ENCODE measurements at places on chromosomes 6 and 20.
A peak's percentile ranks its signal among the peaks of the same experiment; 100 is the strongest.

DNA sequence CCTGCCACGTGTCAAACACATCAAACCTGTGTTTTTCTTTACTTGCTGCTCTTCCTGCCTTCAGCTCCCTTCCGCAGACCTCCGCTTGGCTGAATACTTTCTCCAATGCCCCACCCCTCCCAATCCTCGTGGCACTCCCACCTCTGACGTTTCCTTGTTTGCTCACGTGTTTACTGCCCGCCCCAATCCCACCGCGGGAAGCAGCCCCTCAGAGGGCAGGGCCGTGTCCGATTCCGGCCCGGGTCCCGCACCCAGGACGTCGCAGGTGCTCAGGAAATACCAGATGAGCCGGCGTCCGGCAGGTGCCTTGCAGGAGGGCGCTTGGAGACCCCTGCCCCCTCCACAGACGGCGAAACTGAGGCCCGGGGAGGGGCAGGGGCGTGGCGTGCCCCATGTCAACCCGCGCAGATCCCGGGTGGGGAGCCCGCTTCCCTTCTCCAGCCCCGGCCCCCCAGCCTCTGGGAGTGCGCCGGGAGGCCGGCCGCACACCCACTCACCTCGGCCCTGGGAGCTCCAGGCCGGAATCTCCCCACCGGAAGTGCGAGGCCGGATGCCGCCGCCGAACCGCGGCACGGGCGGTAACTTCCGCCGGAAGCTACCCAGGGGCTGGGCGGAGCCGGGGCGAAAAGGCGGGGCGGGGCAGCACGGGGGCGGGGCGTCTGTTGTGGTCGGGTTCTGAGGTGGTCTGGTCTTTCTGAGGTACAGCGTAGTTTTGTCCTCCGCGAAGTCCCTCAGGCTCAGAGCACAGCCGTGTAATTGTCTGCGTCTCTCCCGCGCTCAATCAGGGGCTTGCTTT is 42.3 kb downstream of the ELMO2 start:
- peak; percentile 82 for DNase-seq

- no peak for DNase-seq
Measured at GRCh38 chr20:47699818-47700217, 85.5 kb downstream of the SULF2 start.

DNA sequence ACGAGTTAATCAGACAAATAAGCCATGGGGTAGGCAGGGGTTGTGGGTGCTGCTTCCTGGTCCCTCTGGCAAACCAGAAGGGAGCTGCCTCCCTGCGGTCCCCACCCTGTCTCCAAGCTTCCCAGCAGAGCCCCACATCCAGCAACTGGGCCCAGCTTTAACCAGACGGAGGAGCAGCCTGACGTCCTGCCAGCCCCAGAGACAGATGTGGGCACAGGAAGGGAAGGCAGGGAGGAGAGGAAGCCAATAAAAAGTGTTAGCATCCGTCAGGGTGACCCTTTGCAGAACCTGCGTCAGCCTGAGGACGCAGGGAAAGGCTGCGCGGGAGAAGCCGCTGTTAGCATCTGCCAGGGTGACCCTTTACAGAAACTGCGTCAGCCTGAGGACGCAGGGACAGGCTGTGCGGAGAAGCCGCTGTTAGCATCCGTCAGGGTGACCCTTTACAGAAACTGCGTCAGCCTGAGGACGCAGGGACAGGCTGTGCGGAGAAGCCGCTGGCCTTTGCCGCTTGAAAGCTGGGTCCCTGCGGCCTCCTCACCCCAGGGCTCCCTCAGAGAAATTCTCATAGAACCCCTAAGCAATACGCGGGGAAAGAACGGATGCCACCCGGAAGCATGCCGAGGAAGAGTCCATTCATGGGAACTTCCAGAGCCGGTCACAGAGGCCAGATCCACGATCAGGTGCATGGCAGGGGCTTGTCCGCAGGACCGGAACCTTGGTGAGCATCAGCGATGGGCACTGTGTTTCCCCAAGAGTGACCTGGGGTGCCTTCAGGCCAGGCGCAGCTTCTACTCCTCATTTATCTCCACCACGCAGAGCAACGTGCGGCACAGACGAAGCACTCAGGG is 15.9 kb downstream of the DLL1 start:
- DNase-seq, result no peak

- no peak for DNase-seq
Measured at GRCh38 chr20:14696937-14697336, 359.5 kb upstream of the FLRT3 start.

GRCh38 chr6:82957171-82957867 is 108.3 kb downstream of the UBE3D start:
- DNase-seq, result no peak

DNA sequence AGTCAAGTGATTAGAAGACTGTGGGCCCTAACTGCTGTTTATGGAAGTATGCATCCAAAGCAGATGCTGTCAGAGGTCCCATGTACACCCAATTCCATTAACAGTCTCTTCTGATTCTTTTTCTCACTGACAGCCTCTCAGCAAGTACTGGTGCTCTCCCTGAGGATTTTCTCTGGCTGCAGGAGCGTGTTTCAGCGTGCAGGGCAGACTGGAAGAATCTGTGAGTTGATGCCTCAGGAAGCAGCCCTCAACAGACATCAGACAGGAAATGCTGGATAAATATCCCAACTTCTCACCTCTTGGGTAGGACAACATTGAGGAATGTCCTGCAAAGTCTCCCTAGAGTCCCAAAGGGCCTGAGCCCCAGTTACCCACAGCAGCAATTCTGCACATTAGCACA is 40.8 kb downstream of the ANKEF1 start:
- no peak for DNase-seq

DNA sequence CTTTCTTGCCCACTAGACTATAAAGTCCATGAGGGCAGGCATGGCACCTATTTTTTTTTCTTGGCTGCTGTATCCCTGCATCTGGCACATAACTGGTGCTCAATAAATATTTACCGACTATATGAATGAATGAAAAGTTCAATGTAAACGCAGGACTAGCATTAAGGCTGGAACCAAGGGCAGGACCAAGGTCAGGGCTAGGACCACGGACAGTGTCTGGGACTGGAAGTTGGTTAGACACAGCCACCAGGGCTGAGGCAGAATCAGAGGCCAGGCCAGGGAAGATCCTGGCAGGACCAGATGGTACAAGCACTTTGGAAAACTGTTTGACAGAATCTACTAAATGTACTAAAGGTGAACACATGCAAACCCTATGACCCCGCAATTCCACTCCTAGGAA is 3.7 kb downstream of the TNXB start:
- no peak for DNase-seq

- no peak for DNase-seq
Measured at GRCh38 chr6:54846857-54847674, 495 bp downstream of the FAM83B start.

- no peak for DNase-seq
Measured at GRCh38 chr20:16381444-16381843, 191.8 kb downstream of the KIF16B start.

- DNase-seq, result no peak
Measured at GRCh38 chr20:16821211-16822089, 73.3 kb downstream of the OTOR start.

GRCh38 chr20:36644032-36644705 is 1.8 kb downstream of the SLA2 start:
- peak; percentile 63 for DNase-seq

DNA sequence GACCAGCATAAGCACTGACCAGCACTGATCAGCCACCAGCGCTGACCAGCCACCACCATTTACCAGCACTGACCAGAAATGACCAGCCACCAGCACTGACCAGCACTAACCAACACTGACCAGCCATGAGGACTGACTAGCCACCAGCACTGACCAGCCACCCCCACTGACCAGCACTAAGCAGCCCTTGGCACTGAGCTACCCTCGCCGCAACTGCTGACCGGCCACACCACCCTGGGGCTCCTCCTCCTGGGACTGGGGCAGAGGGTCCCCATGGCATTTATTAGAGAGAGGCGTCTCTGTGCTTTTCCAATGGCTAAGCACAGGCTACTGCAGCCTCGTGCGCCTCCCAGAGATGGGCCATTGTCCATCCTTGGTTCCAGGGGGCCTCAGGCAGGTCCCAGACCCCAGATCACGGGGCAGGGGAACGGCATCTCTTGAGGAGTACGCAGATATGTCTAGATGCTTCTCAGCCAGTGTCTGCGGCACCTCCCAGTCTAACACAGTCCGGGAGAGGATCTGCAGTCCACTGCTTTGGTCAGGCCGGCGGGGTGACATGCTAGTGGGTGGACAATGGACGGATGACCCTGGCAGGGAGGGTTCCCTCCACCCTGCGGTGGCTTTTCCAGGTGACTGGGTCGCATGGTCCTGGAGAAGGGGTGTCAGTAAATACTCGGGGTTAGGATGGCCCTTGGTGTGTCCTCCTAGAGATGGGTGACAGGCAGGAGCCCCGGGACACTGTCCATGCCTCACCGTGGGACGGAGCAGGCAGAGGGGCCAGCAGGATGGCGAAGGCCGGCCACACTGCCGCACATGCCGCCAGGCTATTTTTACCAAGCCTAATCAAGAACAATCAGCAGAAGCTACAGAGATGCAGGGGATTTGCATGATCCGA is 168.0 kb downstream of the TAF4 start:
- no peak for DNase-seq

- peak; percentile 54 for DNase-seq
Measured at GRCh38 chr20:5448449-5449118, 131.8 kb upstream of the PROKR2 start.

- DNase-seq, result no peak
Measured at GRCh38 chr6:15493437-15494168, 169.2 kb downstream of the DTNBP1 start.

DNA sequence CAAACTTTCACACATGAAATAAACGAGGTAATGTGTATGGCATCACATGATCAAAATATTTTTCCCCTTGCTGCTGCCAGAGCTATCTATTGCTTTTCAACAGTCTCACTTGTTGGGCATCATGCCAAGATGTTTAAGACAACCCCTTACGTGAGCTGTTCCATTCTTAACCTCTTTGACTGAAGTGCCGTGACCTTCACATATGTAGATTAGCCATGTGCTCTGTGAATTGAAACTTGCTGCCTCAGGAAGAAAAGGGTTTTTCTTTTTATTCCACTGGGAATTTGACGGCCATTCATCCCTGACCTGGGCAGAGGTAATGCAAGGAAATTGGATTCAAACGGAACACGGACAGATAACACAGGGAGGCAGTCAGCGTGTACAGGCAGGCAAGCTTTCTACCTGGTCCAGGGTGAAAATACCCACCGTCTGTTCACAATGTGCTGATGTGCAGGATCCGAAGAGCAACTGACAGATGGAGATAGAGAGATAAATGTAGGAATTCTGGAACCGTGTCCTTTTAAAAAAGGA is 14.2 kb downstream of the ARID1B start:
- DNase-seq, result no peak

- DNase-seq, result no peak
Measured at GRCh38 chr6:21733311-21733710, 139.8 kb downstream of the SOX4 start.

DNA sequence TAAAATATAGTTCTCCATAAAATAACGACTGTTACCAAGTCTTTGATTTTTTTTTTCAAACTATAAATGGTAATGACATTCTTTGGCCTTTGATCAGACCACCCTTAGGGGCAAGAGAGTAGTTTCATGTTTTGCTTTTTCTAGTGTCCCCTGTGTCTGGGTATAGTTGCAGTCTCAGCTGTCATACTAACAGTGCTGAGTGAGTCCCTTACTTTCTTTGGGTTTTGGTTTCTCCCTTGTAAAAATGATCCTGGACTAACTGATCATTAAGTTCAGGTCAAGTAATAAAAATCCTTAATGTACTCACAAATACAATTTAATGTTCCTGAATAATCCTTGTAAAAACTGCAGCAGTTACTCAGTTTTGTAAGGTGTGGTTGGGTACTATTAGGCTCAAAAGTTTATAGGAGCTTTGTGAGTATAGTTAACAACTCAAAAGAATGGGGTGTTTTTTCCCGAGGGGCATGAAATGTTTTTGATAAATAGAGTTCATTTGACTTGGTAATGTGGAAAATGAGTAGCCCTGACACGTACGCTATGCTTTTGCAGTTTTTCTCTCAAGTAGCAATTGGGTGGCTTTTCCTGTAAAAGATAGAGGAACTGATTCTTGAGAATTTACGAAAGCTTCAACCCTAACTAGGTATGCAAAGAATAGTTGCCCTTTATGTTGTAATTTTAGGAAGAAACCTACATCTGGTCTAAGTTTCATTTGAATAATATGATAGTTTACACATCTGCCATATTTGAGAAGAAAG is 6.2 kb downstream of the PTPN1 start:
- no peak for DNase-seq

DNA sequence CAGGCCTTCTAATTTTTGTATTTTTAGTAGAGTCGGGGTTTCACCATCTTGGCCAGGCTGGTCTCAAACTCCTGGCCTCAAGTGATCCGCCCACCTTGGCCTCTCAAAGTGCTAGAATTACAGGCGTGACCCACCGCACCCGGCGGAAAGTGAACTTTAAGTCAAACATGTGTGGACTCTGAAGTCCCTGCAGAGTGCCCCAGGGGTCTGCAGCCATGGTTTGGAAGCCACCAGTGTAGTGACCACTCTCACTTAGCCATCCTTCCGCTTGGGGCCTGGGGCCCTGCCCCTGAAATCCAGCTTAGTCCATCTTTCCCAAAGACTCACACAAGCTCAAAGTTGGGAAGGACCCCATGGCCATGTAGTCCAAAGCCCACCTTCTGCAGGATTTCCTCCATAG is 164.5 kb downstream of the GRM4 start:
- peak; percentile 13 for DNase-seq

- no peak for DNase-seq
Measured at GRCh38 chr6:153941768-153942167, 97.3 kb upstream of the OPRM1 start.

- no peak for DNase-seq
Measured at GRCh38 chr20:62303340-62304226, 786 bp downstream of the ADRM1 start.

Data from activated CD8-positive, alpha-beta memory T cell treated with anti-CD3 and anti-CD28 coated beads, Interleukin-2, amount 50 U/mL, for 4 hours (primary cell).